ENCODE measurements at places on chromosomes 6 and 20.
A peak's percentile ranks its signal among the peaks of the same experiment; 100 is the strongest.

- DNase-seq = peak; percentile 78
These were observed 8.7 kb upstream of the OSER1 start for GRCh38 chr20:44219170-44219730.

- peak; percentile 84 for DNase-seq
These were observed 79.6 kb downstream of the IPCEF1 start for GRCh38 chr6:154276810-154277628.

GRCh38 chr6:32529697-32530430 is at the start of gene HLA-DRB5:
Gene HLA-DRB5, minus strand, starts transcription at chr6:32530287. Its CDS starts 63 bp downstream, at chr6:32530224.
- peak; percentile 71 for DNase-seq

- DNase-seq = peak; percentile 44
These were observed 28.7 kb downstream of the GNAS start for GRCh38 chr20:58880994-58881752.

DNA sequence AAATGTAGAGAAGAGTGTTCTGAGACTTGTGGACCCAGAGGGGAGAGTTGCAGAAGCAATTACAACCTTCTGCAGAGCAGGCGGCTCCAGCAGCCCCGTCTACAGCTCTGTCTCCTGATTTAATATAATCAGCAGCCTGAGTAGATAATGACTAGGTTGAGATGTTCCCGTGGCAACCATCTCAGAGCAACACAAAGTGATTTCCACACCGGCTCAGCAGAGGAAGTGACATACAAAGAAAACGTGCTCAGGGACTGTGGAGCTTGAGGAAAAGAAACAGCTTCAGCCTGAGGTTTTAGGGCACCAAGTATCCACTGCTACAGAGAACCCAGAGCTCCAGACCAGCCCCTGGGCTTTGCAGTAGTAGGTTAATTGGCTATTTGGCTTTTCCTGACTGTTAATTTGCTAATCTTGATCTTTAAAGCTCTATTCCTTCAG is 136.4 kb downstream of the MTFR2 start:
- peak; percentile 74 for DNase-seq

DNA sequence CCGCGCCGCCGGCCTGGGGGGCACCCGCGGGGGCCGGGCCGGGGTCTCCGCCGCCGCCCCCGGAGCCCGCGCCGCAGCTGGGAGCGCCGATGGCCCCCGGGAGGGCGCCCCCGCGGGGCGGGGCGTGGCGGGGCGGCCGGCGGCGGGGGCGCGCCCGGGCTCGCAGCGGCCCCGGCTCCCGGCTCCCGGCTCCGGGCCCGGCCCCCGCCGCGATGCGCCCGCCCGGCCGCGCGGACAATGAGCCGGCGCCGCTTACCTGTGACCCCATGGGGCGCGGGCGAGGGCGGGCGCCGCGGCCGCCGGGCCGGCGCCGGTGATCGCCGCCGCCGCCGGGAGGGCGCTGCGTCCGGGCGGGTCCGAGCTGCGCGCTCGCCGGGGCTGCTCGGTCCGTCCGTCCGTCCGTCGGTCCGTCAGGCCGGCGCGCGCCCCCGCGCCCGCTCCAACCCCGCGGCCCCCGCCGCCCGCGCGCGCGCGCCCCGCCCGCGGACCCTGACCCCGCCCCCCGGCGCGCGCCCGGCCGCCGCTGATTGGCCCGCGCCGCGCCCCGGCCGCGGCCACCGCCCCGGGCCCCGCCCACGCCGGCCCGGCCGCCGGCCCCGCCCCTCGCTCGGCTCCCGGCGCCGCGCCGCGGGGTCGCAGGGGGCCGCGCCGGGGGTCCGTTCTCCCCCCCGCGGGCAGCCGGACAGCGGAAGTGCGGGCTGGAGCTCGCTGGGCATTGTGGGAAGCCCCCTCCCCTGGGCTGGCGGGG is at the start of gene ZBTB46:
TSS of gene ZBTB46 (minus strand) at position 424 of the 748 bp plus-strand sequence. CDS start 40,507 bp downstream, outside the sequence.
- DNase-seq = peak; percentile 68

DNA sequence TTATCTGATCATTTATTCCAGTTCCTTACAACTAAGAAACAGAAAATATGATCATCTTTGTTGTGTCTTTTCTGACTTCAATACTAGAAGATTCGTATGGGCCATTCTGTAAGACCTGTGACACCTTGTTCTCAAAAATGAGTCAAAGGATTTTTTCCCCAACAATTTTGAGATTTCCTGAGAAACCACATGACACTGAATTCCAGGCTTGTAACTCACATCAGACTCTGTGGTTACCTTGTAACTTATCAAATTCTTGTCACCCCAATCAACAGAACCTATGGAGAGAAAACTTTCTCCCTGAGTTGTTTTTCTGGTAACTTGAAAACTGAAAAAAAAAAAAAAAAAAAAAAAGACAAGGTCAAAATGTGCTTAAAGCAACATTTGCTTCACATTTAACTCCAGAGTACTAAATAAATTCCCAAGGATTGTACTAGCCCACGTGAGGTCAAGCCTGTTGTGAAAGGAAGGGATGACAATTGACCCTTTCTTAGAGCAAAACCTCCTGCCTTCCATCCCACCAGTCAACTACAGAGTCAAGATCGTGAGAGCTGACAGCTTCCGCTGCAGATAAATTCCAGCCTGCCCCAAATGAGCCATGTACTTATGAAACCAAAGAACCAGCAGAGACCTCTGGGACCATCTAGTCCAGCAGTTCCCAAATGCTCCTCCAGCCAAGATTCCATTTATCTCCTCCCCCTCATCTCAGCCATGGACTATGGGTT is 140.3 kb downstream of the TBX18 start:
- DNase-seq = no peak

DNA sequence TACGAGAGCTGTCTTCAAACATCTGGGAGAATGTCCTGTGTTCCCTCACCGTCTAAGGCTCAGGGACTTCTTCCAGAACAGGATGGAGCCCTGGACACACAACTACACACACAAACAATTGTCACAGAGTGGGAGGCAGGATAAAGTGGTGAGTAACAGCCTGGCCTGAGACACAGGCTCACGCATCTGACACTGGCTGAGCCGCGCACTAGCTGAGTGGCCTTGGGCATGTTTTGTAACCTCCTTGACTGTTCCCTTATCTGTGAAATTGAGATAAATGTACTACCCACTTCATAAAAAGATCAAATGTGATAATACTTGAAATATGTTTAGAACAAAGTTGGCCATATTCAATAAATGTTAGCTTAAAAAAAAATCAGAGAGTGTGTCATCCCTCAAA is 132.4 kb upstream of the ARMC2 start:
- peak; percentile 59 for DNase-seq

DNA sequence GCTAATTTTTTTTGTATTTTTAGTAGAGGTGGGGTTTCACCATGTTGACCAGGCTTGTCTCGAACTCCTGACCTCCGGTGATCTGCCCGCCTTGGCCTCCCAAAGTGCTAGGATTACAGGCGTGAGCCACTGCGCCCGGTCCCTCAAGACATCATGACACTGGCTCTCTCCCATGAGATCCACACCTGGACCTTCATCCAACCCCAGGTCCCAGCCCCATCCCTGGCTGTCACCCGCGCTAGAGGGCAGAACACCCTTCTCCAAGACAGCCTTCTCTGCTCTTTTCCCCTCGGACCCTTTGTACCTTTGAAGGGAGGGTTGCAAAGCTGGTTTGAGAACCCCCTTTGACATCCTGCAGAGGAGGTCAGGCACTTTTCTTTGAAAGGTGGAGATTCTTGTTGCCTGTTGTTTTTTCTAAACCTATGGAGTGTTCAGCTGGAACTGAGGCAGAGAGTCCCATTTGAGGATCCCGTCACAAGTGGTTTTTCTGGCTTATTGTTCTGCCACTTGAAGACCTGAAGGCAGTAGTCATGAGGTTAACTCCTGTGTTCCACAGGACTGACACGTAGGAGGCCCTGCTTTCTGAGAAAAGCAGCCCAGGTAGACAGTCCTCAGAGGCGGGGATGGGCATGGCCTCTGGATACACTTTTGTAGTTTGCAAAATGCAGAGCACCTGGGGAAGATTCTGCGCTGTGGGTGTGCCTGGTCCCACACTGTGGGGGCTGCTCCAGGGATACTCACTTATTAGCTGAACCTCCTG is 171.1 kb upstream of the SNX9 start:
- DNase-seq = no peak

DNA sequence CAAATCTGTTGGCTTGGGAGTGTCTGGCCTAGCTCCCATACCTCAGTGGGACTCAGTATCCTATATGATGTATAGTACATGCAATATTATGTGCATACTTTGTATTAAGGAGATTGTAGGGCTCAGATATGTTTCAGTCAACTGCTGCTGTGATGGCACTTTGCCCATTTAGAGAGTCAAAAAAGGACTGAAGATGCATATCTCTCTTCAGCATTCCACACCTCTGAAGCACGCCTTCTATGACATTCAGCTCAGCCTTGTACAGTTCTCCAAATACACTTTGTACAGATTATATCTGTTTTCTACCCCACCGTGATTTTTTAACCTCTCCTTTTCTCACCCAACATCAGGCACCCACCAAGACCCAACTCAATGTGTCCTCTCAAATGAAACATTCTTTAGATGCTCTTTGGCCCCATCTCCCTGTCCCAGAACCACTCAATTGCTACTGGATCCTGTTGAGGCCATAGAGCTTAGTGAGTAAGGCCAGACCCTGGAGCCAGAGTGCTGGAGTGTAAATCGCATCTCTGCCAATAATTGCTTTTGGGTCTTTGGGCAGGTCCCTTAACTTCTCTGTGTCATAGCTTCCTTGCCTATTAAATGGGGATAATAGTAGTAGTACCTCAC is 15.6 kb downstream of the ENPP1 start:
- no peak for DNase-seq

DNA sequence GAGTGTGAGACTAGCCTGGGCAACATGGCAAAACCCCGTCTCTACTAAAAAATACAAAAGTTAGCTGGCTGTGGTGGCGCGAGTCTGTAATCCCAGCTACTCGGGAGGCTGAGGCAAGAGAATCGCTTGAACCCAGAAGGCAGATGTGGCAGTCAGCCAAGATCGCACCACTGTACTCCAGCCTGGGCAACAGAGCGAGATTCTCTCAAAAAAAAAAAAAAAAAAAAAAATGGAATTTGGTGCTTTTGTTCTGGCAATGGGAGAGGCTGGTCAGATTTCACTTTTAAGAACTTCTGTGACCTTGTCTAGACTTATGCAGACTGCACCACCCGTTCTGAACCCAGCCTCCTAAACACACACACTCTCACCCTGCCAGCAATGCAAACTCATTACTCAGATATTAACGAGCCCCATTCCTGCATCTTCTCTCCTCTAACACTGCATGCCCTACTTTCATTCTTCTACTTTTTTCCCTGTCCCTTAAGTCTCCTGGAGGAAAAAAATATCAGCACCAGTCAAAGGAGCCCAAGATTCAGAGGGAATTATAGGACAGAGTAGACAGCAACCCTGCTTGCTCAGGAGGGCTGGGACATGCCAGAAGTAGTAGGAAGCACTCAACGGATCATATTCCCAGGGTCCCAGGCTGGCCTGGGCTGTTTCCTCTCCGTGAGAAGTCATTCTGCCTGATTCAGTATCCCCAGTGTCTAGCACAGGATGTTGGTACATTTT is 4.4 kb downstream of the MOCS1 start:
- DNase-seq = no peak
